NK-92 treated with Interleukin-12 subunit alpha and Interleukin-12 subunit beta, amount 100 ng/mL, for 24 hours (cell line): ENCODE measurements at places on chromosomes 5 and 9.

DNA sequence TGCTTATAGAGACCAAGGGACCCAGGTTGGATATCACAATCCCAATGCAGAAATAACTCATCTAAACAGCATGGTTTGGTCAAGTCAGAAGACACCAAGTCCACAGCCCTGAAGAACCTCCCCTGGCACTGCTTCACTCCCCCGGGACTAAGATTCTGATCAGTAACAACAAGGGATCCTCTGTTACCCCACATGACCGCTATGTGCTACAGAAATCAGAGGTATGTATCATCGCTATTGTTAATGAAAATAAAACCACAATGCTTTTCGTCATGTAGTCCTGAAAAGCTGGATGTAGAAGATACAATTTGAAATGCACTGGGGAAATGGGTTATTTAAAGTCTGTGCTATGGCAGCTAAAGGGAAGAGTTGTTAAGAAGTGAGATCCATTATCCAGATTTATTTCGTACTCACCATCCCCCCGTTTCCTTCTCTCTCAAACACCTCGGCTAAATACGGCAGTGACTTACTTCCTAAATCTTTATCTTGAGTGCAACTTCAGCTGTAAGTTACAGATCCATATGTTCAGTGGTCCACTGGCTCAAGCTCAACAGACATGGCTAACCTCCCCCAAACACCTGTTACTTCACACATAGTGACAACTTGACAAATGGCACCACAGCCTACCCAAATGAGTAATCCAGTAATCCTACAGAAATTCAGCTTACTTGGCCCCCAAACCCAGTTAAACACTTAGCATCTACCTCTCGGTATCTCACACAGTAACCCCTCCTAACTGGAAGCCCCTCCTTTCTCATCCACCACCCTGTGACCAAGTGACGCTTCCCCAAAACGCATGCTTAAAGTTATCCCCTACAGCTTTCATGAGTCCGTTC lies 129.2 kb downstream of the MYO10 start:
- no peak for DNase-seq

GRCh38 chr9:78982849-78983248 lies 588.9 kb upstream of the TLE4 start:
- DNase-seq: no peak

GRCh38 chr5:72556351-72557166 lies 49.3 kb upstream of the ZNF366 start:
- no peak for DNase-seq

- no peak for DNase-seq
Observed at GRCh38 chr9:136310273-136311030, 6.6 kb upstream of the CCDC187 start.

DNA sequence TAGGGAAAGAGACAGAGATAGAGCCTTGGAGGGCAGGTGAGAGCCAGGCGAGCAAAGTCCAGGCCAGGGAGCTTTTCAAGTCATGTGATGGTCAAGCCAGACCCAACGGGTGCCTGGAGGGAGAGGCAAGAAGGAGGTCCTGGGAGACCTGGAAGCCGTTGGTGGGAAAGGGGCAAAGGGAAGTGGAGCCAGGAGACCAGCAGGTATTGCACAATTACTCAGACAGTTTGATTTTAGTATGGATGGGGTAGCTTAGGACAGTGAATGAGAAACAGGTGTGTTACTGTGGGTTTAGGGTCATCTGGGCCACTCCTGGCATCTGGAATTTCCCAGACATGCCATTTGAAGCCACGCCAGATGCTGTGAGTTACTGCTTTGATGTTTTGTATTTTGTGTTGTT lies 5.1 kb downstream of the SECISBP2 start:
- no peak for DNase-seq

DNA sequence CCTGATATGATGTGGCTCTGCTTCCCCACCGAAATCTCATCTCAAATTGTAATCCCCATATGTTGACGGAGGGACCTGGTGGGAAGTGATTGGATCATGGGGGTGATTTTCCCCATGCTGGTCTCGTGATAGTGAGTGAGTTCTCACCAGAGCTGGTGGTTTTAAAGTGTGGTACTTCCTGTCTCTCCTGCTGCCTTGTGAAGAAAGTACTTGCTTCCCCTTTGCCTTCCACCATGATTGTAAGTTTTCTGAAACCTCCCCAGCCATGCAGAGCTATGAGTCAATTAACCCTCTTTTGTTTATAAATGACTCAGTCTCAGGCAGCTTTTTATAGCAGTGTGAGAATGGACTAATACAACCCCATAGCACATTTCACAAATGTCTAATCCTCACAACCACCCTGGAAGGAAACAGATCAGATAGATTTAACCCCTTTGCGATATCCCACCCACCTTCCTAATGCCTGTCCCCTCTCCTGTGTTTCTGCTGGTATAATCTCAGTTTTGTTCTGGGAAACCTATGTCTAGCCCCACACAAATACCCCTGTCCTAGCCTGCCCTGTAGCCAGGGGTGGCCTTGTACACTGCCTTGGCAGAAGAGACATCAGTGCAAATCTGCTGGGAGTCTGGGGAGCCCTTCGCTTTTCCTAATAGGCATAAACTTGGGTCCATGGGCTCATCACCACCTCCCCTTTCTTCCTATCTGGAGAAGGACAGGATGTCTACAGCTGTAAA lies 157.0 kb upstream of the RAI14 start:
- no peak for DNase-seq

- no peak for DNase-seq
Observed at GRCh38 chr5:78806544-78806943, 158.0 kb upstream of the LHFPL2 start.

DNA sequence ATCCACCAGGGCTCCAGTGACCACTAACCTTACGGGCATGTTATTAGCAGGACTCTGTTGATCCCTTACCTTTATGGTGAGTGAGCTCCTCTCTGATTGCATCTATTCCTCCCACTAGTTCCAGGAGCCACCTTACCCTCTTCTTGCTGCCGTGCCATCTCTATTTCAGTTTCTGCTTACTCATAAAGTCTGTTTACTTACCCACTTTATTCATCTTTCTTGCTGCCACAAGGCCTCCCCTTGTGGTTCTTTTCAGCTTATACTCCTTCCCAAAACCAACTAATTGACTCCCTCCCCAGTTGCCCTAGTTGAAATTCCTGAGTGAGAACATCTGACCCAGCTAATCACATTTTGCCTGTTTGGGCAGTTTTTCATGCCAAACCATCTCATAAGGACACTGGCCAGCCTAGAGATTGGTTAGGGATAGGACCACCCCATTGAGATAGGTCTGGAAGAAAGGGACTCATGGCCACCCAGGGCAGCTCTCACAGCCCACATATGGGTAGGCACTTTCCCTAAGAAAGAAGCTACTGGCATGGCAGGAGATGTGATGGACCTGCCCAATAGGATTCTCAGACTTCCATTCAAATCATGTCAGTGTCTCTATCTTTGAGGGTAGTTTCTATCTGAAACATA lies 412.7 kb downstream of the EFNA5 start:
- no peak for DNase-seq

DNA sequence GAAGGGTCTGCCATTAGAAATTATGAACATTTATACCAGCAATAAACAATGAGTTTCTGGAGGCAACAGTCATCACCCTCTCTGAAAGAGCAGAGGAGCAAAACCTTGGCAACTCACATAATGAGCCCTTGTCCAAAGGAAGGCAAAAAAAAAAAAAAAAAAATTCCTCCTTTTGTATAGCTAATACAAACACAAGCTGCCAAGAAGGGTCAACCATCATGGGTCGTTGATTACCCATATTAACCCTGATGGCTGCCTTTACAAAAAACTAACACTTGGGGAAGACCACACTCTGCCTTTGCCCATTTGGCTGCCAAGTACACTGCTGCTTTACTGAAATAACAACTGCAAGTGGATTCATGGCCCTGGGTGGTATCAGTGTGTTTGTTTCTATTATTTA lies 272.7 kb downstream of the ADAMTSL1 start:
- no peak for DNase-seq

- DNase-seq: no peak
Observed at GRCh38 chr5:93100976-93101375, 480.0 kb downstream of the NR2F1-AS1 start.

- no peak for DNase-seq
Observed at GRCh38 chr9:100204796-100205195, 105.8 kb downstream of the INVS start.

DNA sequence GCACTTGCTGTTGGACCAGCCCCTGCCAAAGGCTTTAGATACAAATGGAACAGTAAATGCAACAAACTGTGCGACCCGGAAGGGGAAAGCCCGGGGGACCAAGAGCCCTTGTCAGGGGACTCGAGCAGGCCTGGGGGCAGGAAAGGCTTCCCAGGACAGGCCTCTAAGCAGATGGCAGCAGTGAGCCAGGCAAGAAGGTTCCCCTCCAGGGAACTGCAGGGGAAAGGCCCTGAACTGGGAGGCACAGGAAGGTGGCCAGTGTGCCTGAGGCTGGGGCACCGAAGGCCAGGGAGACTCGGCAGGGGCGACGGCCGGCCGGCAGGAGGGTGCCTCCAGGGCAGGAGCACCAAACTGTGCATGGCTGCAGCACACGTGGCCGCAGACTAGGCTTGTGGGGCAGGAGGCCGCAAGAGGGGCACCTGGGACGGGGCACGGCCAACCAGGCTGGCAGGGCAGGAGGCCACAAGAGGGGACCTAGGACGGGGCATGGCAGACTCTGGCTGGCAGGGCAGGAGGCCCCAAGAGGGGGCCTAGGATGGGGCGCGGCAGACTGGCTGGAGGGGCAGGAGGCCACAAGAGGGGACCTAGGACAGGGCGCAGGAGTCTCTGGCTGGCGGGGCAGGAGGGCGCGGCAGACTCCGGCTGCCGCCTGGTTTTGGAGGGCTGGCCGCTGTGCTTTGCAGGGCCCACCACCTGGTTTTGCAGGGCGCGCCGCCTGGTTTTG lies 10.0 kb downstream of the VAV2 start:
- no peak for DNase-seq

GRCh38 chr5:180605554-180606214 lies 14.4 kb upstream of the SCGB3A1 start:
- DNase-seq: peak; percentile 14

DNA sequence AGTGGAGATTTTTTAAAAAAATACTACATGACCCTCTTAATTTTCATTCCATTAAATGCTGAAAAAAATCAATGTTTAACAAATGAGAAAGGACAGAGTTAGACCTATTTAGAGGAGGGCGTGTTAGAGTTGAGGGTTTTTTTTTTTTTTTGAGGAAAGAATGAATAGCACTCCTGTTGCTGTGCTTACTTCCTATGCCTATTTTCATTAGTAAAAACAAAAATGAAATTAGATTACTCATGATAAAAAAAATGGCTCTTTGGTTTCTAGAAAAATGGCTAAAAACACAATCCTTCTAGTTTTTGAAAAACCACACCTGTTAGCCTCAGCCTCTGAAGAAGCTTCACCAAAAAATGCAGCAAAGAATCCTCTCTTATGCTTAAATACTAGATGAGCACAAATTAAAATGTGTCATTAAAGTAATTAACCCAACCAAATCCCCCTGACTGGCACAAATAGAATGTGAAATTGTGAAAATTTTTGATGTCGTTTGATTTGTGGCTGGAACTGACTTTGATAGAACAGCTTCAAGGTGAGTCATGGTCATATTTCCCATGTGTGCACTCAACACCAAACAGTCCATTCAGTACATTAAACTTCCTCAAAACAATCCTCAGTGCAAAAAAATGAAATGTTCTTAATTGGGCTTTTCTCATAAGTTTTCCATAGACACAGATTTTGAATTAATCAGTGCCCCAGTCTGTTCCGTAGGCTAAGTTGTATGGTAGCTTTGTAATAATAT lies 98.0 kb downstream of the MACIR start:
- no peak for DNase-seq

- no peak for DNase-seq
Observed at GRCh38 chr9:7816021-7816420, 16.4 kb upstream of the DMAC1 start.

DNA sequence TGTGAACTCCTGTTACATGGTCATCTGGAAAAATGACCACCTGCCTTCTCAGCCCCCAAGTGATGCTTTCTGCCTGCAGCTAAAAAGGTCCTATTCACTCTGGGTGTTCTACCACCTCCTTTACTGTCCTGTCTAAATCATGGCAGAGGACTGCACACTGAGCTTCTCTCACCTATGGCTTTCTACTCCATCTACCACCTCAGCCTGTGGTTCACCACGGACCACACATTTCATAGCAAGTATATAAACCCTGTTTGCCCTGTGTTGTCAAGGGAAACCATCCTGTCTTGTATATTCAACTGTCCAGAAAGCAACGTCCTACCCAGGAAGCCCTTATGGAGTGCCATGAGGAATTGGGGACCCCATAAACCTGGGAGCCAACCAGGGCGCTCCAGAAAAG lies 167.4 kb upstream of the ITGA1 start:
- no peak for DNase-seq

DNA sequence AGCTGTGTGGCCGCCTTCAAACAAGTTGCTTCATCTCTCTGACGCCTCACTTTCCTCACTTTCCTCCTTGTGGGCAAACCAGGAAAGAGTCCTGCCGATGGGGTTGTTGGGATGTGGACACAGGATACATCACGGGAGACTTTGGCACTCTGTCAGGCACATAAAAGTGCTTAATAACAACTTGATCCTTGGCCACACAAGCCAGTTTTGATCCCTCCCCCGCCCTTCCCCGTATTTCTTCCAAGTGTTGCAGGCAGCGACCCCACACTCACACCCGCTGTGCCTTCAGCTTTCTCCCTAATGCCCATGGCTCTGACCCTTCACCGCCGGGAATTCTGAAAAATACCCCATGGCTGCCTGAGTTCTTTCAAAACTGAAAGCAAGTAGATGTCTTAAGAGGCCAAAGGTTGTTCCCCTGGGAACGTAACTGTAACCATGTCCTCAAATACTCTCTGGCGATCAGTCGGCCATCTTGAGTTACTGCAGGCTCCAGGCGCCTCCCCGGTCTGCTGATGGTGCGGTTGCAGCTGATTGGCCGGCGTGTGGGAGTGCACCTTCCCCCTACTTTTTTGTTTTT lies 59.8 kb downstream of the ARHGEF37 start:
- no peak for DNase-seq

DNA sequence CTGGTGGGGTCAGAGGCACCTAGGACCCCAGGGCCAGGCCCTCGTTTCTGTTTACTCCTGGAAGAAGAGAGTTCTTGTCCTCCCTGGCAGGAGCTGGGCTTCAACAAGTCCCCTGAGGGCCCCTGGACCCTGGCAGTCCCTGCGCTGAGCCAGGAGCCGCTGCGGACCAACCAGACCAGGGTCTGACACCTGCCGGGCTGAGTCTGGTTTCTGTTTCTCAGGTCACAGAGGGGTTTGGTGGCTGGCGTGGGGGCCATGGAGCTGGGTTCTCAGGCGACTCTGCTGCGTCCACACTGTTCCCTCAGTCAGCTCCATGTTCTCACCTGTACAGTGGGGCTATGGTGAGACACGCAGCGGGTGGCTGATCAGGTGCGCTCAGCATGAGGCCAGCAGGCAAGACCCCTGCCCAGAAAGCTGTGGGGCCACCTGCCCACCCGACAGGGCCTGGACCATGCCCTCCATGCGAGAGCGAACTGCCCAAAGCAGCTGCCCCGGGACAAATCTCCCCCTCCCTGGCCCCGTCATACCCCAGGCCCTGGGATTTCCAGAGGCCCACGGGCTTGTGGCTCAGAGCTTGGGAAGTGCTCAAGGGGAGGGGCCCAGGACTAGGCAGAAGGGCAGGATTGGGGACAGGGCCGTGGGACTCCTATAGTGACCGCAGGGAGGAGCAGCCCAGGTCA lies 17.9 kb upstream of the NOTCH1 start:
- no peak for DNase-seq
